ENCODE measurements at places on chromosomes 7 and 10.

DNA sequence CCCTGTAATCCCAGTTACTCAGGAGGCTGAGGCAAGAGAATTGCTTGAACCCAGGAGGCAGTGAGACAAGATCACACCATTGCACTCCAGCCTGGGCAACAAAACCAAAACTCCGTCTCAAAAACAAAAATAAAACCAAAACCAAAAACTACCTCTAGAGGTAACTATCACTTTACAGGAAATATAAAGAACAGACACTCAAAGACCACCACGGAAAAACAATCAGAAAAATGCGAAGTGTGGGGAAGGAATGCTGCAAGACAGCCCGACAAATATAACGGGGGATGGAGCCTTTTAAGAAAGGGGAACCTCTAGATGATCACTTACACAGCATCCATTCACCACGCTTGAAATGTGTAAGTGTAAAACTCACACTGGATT lies 4.3 kb downstream of the HNRNPF start:
- no peak for DNase-seq

GRCh38 chr10:114629083-114629823 lies 28.8 kb downstream of the ABLIM1 start:
- DNase-seq = no peak

GRCh38 chr7:32915041-32915536 lies 23.5 kb upstream of the KBTBD2 start:
- no peak for DNase-seq

- no peak for DNase-seq
Measured at GRCh38 chr7:110850224-110850623, 240.7 kb upstream of the LRRN3 start.

- DNase-seq = no peak
Measured at GRCh38 chr7:154200241-154200640, 148.0 kb downstream of the DPP6 start.

- DNase-seq = no peak
Measured at GRCh38 chr10:21985541-21985940, 18.0 kb downstream of the DNAJC1 start.

DNA sequence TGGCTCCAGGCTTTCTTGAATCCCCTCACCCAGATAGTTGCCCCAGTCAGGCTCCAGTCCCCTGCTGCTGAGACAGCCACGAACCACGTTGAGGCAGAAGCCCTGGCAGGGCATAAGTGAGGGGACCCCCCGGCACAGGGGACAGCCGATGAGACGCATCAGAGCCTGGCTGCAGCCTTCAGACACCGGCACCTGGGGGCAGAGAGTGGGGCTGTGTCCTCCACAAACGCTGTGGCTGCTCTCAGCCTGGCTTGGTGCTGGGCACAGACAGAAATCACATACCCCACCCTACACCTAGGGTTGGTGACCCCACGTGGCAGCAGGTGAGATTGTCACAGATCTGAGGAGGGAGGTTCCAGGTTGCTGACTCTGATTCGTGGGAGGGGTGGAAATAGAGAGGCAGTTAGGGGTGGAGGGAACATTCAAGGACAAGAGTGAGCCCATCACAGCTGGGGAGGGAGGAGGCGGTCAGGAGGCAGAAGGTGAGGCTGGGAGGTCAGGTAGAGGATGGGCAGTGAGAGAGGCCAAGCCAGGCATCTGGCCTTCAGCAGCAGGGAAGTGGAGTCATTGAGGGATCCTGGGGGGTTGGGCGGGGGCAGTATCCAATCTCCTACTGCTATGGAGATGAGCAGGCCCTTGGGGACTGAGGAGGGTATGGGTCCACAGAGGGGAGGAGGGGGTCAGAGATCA lies 3.2 kb downstream of the GPC2 start:
- no peak for DNase-seq

DNA sequence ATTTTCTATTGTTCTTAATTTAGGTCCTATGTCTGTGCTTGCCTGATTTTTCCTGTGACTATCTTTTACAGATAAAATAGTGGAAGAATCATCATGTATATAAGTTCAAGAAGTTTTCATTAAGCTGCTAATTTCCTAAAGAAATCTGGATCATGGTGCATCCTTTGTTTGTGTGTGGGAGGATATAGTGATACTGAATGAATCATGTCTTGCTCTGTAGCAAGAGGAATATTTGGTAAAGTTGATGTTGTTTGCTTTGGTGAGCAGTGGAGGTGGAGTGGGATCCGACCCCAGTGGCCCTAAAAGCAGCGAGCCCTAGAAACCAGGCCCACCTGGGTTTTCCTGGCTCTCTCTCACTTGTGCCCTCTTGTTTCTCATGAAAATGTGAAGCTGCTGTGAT lies 83.7 kb downstream of the CCNY start:
- no peak for DNase-seq

- DNase-seq = no peak
Measured at GRCh38 chr10:112584276-112584675, 137.3 kb downstream of the VTI1A start.

DNA sequence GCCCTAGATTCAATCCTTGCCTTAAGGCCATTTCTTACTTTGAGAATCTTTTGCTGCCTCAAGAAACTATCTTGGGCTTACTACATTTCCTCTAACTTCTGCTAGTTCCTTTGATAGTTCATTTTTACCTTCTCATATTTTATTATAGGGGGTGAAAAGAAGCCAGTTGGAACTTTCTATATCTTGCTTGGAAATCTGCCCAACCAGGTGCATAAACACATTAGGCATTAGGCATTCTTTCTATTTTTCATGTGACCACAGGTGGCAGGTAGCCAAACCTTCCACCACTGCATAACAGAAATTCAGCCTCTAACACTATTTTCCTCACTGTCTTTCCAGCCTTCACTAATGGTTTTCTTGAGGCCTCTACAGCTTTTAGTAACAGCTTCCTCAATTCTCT lies 300.0 kb upstream of the SP8 start:
- DNase-seq = peak; percentile 68

GRCh38 chr10:37789590-37789989 lies 67.8 kb downstream of the ZNF248 start:
- DNase-seq = no peak

- no peak for DNase-seq
Measured at GRCh38 chr10:92076722-92077121, 153.2 kb downstream of the BTAF1 start.

DNA sequence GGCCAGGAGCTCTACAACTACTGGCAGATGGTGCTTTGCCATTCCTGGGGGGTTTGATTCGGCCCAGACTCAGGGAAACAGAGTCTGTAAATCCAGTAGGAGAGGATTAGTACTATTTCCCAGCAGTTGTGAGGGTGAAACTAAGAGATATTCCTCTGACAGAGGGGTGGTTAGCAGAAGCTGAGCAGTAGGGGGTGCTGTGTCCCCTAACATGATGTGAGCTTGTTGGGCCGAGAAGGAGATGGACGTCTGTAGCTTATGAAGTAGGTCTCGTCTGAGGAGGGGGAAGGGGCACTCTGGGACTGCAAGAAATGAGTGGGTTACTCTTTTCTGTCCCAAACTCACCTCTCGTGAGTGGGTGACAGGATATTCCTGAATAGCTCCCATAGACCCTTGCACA lies 179.2 kb upstream of the MBL2 start:
- no peak for DNase-seq

DNA sequence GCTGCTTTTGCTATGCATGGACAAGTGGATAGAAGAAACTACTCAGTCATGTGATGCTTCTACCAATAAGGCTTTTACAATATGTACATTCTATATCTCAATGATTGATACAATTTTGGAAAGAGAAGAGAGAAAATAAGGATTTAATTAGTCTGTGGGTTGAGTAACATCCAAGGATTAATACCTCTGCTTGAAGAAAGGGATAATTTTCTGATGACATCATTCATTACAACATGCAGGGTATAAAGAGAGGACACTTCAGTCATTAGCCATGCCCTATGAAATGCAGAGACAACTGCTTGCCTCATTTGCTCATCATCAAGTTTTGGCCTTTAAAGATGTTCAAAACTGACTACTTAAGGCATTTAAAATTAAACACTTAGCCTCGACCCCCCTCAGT lies 237.3 kb downstream of the AHR start:
- no peak for DNase-seq

DNA sequence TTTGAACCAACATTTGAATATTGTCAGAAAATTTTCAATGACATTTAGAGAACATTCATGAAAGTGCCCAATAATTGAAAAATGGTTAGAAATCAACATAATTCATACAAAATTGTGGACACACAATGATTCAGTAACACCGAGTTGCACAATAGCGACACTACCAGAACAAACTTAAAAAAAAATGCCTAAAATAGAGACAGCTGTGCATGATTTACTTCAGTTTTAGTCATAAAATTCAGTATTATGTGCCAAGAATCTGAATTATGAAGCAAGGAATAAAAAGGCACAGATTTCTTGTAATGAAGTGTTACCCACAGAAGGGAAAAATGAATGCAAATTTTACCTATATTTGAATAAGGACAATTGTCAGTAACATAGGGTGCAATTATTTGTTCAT lies 396.0 kb downstream of the SEMA3D start:
- no peak for DNase-seq

- DNase-seq = no peak
Measured at GRCh38 chr10:114426476-114426875, 22.2 kb upstream of the AFAP1L2 start.

- DNase-seq = no peak
Measured at GRCh38 chr10:36141856-36142560, 499.9 kb upstream of the FZD8 start.

All from LoVo (cell line).